Skeletal muscle tissue (tissue), 5 donors: ENCODE measurements at places on chromosomes 7 and 10. TPM values are rescaled to one million over a fixed set of nuclear protein-coding genes. Genes with fewer than 3 reads are reported as not detected.

The MUC3A gene
- total RNA-seq: not detected

The PDE6C gene
- total RNA-seq: not detected

The NUTM2A gene
- 1.0 TPM for total RNA-seq

The POMZP3 gene
- 4.2 TPM for total RNA-seq

The DDX56 gene
- 49.1 TPM for total RNA-seq
